ENCODE measurements at places on chromosomes 11 and 22.

- no peak for DNase-seq
Measured at GRCh38 chr11:39741066-39741465, 1718.4 kb downstream of the LRRC4C start.

GRCh38 chr11:122804796-122805195 lies 33.5 kb upstream of the CRTAM start:
- no peak for DNase-seq

DNA sequence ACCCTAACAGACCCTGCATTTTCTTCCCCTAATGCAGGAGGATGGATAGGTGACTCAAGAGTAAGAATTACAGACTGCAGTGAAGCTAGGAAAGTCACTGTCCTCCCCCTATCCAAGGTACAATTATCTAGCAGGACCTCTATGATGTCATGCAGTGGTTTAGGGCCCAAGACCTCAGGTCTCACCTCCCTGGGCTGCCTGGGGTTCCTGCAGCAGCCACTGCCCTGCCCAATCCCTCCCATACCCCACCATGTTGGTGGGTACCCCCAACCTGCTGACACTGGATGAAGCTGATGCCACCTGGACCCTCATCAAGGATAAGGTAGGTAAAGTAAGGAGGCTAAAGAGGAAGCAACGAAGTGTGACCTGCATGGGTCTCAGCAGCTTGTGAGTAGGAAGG lies at the start of gene C11orf42:
TSS of gene C11orf42 (plus strand) at position 192 of the 400 bp plus-strand sequence. CDS start at position 251, 59 bp downstream.
- no peak for DNase-seq

DNA sequence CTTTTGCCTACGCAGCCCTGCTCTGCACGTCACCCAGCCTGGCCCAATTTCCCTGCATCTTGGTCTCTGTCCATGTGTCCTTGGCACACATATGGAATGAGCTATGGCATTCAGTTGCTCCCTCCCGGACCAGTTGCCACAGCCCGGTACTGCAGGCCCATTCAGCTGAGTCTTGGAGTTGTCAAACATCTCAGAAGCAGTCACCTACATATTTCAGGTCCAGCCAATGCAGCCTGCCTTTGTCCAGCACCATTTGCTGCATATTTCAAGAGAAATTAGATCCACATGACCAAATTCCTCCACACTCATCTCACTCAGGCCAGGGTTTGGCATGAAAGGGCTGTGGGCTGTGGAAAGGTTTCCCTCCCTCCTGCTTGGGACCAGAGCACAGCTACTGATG lies 76.8 kb downstream of the MN1 start:
- DNase-seq, result no peak

DNA sequence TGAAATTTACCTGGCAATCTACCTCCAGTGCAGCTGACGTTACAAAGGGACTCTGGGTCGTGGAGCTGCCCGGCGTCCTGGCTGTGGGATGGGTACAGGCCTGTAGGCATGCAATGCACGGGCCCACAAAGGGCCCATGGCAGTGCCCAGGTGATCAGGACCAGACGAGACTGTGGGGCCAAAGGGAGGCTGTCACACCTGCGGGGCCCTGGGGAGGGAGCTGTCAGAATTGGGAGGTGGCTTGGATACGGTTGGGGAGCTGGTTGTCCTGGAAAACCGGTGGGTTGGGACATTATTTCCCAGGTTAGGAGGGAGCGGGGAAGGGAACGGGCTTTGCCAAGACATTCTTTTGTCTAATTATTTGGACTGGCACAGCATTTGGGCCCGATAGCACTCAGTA lies 958.5 kb downstream of the BRD1 start:
- no peak for DNase-seq

DNA sequence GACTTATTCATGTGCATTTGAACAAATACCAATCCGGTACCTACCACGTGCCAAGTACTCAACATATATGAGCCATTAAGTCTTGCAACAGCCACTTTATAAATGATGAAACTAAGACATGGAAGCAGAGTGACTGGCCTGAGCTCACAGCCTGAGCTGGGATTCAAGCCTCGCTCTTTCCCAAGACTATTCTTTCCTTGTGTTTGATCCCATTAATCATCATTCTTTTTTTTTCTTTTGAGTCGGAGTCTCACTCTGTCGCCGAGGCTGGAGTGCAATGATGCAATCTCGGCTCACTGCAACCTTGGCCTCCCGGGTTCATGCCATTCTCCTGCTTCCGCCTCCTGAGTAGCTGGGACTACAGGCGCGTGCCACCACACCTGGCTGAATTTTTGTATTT lies 119.3 kb downstream of the ABTB2 start:
- no peak for DNase-seq

Data from SHP77 treated with DMSO at 0.1 percent for 48 hours (cell line).